ENCODE measurements at places on chromosomes 4 and X.
A peak's percentile ranks its signal among the peaks of the same experiment; 100 is the strongest.

- H3K27ac ChIP-seq: no peak overlapping the region
- H3K27me3 ChIP-seq: no peaks in the 10 kb centered on the region
- H3K4me1 ChIP-seq: no peaks in the 10 kb centered on the region
- no peak overlapping the region for H3K4me3 ChIP-seq
- DNase-seq: no peak
These were observed 5.1 kb downstream of the RNF128 start for GRCh38 chrX:106731590-106731989.

DNA sequence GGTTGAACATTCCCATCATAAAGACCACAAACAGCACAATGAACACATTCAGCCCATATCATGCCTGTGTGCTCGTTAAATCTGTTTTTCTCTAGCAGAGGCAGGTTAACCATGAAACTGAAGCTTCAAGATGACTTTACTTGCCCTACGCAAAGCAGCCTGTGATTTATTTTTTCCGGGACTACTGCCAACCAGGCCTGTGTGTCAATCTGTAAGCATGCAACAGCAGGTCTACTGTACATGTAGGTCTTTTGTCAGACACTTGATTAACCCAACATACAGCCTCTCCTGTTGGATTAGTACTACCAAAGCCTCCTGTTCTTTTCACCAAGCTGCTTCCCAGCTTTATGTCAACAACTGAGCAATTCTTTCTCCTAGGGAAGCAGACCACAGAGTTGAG, 85.5 kb upstream of the ACSL1 start:
- H3K27ac ChIP-seq: peak overlapping the region; percentile 42
- peaks cover 7% of the 10 kb centered on the region for H3K4me1 ChIP-seq
- H3K36me3 ChIP-seq: no peaks in the 10 kb centered on the region
- peak; percentile 85 for DNase-seq

DNA sequence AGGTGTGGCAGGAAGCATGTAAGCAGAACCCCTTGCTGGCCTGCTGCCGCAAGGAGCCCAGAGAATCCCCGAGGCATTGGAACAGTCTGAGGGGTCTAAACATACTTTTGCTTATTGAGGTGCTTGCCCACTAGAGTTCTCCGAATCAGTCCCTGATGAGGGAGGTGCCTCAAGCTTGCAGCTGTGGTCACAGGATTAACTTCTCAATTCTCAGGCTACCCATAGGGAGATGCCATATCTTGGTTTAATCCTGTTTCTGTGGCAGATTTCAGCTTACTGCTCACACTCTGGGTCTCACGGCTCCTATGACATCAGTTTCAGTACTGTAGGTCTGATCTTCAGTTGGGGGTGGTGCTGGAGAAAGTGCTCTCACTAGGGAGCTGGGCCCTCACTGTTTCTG, 39.9 kb downstream of the CCNG2 start:
- DNase-seq: no peak
- H3K36me3 ChIP-seq: no peaks in the 10 kb centered on the region
- H3K27me3 ChIP-seq: no peaks in the 10 kb centered on the region
- no peak overlapping the region for H3K4me3 ChIP-seq
- H3K27ac ChIP-seq: no peak overlapping the region

- H3K27ac ChIP-seq: no peak overlapping the region
- H3K4me3 ChIP-seq: no peak overlapping the region
- no peaks in the 10 kb centered on the region for H3K4me1 ChIP-seq
- no peaks in the 10 kb centered on the region for H3K27me3 ChIP-seq
- no peak for DNase-seq
- no peaks in the 10 kb centered on the region for H3K36me3 ChIP-seq
These were observed 6.1 kb downstream of the ENOX2 start for GRCh38 chrX:130896802-130897501.

DNA sequence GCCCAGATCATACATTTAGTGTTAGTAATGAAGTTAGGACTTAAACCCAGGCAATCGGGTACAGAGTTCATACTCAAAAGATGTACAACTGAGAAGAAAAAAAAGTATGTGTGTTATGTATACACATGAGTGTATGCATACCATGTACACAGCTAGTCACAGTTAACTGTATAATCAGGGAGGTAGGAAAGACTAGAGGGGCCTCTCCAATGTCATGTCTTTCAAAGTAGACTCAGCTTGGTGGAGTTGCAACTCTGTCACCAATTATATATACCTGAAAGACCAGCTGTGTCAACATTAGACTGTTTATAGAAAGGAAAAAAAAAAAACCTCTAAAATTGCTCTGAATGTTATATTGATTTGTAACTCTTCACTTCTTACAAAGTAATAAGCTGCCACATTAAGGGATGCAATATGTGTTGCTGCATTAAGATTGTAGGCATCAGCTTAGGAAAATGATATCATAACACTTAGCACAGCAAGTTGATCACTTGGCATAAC, 167.5 kb downstream of the DCTD start:
- H3K27me3 ChIP-seq: no peaks in the 10 kb centered on the region
- no peak overlapping the region for H3K27ac ChIP-seq
- no peak overlapping the region for H3K4me3 ChIP-seq
- H3K36me3 ChIP-seq: no peaks in the 10 kb centered on the region
- no peak for DNase-seq

DNA sequence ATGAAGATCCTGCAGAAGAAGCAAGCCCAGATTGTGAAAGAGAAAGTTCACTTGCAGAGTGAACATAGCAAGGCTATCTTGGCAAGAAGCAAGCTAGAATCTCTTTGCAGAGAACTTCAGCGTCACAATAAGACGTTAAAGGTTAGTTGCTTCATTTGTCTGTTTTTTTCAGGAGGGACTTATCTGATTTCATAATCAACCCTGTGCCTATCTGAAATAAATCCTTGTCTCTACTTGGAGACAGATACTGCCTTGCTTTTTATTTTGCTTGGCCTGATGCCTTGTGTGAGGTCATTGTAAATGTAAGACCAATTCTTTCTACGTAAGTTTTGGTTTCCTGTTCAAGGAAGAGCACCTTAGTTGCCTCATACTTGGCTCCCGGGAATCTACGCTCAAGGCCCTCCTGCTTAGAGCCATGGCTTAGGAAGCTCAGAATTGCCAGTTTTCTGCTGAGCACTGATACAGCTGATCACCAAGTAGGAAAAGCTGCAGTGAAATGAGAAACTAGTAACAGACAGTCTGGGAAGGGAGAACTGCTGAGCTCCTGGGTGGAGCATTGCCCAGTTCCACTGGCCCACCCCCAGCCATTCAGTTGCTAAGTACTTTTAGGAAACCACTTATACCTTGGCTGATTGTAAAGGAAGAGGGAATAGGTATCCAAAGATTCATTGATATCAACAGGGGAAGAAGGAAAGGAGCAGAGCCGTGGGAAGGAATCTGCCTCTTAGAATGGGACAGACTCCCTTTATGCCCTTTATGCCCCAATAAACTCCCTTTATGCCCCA, 41.8 kb downstream of the RBBP7 start:
- H3K4me1 ChIP-seq: no peaks in the 10 kb centered on the region
- no peaks in the 10 kb centered on the region for H3K27me3 ChIP-seq
- peak overlapping the region; percentile 66 for H3K27ac ChIP-seq
- H3K36me3 ChIP-seq: no peaks in the 10 kb centered on the region

GRCh38 chrX:4754878-4755604, 1041.6 kb upstream of the PRKX start:
- no peaks in the 10 kb centered on the region for H3K27me3 ChIP-seq
- no peaks in the 10 kb centered on the region for H3K4me1 ChIP-seq
- no peaks in the 10 kb centered on the region for H3K36me3 ChIP-seq
- no peak overlapping the region for H3K27ac ChIP-seq

All from prostate gland (tissue), 2 donors.